ENCODE measurements at places on chromosomes 12 and 14.

DNA sequence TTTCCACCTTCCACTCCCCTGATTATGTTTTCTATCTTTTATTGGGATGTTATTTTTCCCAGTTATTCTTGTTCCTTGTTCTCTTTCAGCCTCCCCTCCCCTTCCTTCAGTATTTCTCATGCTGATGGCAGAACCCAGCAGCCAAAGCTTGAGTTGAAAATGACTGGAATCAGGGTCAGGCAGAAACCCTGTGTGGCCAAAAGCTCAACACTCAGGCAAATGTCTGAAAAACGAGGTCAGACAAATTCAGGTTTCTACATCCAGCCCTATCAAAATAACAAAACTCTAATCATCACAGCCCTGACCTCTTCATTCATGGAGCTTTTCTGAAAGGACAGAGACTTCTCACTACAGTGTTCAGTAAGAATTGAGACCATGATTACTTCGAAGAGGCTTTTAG is 134.6 kb downstream of the PTPRR start:
- no peak for DNase-seq

DNA sequence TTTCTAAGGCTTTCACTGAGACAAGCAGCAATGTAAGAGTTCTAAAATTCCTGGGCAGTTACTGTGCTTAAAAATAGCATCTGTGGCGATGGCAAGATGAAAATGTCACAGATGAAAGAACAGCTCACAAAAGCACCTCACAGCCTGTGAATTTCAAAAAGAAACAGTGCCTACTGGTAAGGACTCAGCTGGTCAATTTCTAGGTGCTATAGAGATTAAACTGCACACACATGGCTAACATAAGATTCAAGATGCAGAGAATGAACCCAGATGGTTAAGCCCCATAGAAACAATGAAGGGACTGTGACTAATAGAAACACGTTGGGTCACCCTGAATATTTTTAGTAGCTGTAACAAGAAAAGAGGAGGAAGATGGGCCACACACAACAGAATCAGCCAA is 12.0 kb upstream of the IL26 start:
- no peak for DNase-seq

- no peak for DNase-seq
Measured at GRCh38 chr12:123522164-123522563, 11.4 kb downstream of the RILPL1 start.

- no peak for DNase-seq
Measured at GRCh38 chr12:89189448-89189847, 162.9 kb downstream of the DUSP6 start.

DNA sequence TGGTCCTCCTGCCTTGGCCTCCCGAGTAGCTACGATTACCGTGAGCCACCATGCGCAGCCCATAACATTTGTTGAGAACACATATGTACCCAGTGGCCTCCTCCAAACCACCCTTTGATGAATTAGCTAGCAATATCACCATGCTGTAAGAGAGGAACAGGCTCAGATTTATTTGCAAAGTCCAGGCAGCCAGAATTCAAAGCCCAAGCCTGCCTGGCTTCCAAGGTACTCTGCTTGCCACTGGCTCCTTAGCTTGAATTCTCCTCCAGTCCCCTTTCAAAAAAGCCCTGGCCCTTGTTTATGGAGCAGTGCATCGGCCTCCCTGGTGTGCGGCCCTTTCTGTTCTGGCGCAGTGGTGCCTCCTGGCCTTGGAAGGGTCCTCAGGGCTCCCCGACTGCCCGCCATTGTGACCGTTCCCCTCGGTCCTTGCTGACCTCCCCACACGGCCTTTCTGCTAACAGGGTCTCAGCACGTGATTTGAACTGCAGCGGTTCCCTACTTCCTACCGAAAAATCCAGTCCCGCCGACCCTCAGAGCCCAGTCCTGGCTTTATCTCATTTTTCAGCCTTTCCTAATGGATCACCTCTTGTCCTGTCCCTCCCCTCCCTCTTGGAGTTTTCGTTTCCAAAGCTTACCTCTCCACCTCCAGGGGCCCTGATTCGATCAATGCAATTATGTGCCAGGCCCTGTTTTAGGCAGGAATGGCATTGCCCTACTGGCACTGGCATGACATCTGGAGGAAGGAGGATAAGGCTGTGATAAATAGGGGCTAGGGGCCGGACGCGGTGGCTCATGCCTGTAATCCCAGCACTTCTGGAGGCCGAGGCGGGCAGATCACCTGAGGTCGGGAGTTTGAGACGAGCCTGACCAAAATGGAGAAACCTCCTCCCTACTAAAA is 22.0 kb downstream of the SLC25A29 start:
- no peak for DNase-seq

DNA sequence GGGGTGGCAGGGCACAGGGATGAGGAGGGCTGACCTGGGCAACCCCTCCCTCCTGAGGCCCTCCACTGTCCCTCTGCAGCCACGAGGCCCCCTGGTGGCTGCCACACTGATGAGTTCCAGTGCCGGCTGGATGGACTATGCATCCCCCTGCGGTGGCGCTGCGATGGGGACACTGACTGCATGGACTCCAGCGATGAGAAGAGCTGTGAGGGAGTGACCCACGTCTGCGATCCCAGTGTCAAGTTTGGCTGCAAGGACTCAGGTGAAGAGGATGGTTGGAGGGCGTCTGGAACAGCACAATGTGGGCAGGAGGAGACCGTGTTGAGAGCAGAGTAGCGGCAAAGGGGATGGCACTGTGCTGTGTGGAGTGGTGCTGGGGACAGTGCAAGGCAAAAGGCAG is 25.7 kb upstream of the LRP1-AS start:
- DNase-seq = no peak

DNA sequence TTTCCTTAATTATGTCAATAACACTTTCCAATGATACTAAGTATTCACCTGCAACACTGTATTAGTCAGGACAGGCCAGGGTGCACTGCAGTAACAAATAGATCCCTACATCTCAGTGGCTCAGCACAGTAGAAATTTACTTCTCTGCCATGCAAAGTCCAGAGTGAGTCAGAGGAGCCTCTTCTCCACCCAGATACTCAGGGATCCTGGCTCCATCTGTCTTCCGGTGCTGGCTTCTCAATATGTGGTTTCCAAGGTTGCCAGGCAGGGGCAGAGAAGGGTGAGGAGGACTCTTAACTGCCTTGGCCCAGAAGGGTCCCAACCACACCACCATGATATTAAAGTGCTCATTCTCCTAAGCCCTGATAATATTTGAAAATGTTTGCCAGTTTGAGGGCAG is 47.8 kb downstream of the ADGRD1 start:
- DNase-seq = no peak

DNA sequence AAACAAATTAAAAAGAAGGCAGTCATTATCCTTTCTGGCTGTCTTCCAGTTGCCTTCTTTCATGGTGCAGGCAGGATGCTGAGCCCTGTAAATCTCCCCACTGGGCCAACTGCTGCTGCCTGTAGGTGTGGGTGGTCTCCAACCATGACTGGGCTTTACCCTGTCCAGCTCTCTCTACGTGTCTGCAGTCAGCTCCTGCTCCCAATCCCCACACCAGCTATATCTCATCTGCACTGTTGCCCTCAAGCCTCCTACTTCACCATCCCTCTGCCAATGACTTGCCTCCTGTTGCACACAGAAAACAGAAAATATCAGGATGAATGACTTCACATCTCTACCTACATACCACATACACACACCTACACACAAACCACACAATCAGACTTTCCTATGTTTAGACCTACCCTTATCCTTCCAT is 39.7 kb upstream of the PSMA6 start:
- no peak for DNase-seq

DNA sequence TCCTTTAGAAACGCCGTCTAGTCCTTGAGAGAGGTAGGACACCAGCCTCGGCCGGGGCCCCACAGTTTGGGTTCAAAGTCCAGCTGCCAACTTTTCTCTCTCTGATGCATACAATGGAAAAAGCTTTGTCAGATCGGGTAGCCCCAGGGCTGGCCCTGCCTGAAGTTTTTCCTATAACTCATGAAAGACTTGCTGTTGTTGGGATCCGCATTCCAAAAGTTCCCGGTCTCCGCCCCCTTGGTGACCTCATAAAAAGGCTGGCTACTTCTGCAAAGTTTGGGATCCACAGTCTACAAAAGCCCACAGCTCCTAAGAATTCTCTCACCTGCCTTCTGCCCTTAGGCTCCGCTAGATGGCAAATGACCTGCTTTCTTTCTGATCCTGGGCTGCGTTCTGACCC is 35.3 kb upstream of the CLEC6A start:
- no peak for DNase-seq

DNA sequence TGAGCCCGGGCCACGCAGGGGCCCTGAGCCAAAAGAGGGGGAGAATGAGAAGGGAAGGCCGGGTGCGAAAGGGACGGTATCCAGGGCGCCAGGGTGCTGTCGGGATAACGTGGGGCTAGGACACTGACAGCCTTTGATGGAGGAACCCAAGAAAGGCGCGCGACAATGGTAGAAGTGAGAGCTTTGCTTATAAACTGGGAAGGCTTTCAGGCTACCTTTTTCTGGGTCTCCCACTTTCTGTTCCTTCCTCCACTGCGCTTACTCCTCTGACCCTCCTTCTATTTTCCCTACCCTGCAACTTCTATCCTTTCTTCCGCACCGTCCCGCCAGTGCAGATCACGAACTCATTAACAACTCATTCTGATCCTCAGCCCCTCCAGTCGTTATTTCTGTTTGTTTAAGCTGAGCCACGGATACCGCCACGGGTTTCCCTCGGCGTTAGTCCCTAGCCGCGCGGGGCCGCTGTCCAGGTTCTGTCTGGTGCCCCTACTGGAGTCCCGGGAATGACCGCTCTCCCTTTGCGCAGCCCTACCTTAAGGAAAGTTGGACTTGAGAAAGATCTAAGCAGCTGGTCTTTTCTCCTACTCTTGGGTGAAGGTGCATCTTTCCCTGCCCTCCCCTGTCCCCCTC is 3.0 kb downstream of the SSTR1 start:
- no peak for DNase-seq

GRCh38 chr14:104864267-104865080 is 594 bp upstream of the CEP170B start:
- no peak for DNase-seq

GRCh38 chr14:88856786-88857366 is 32.4 kb downstream of the TTC8 start:
- no peak for DNase-seq

DNA sequence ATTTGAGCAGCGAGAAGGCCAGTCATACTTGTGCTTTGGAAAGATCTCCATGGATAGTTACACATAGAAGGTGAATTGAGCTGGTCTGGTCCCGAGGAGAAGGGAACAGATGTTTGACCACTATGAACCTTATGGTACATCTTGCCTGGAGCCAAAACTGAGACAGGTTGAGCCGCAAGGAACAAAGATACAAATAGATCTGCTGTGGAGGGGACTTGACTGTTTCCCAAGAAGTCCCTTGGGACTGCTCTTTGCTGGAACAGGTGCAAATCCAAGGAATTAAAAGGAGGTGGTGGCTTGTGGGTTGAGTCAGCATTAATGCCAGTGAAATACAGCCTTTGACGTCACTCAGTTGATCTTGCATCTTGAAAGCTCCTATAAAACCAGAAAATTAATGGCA is 68.8 kb upstream of the PRIMA1 start:
- DNase-seq = no peak

DNA sequence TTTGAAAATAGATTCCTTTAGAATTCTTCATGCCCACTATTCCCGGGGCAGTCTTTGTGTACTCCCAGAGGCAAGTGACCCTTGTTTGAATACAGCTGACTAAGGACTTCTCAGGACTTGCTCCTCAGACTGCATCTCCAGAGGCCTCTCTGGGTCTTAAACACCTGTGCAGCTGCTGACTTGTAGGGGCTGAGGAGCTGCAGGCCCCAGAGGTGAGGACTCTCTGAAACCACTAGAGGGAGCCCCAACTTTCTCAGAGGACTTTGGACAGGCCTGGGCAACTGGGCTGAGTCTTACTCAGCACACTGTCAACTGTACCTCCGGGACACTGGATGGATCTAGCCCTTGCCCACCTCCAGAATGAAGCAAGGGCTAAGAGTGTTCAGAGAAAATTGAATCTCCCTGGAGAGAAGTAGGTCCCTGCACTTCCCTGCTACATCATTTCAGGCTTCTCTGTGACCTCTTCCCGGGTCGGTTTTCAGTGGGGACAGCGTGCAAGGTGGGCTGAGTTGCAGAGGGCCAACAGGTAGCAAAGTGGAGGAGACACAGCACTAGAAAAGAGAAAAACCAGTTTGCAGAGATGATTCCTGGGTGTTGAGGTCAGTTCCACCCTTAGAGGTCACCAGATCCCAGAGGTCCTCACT is 164.6 kb downstream of the TMEM117 start:
- DNase-seq = peak; percentile 5

DNA sequence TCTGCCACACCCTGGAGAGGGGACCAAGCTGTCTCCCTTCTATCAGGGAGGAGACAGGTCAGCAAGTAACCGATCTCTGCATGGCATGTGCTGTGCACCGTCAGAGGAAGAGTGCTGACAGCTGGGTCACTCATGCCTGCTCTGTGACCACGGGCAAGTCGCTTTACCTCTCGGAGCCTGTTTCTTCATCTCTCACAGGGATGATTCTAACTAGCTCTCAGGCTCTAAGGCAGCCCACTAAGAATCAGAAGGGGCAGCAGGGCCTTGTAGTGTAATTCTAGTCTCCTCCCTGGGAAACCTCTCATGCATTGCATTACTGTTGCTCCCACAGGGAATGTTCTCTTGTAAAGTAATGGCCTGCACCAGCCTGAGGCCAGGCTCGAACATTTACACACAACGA is 11.9 kb downstream of the CD9 start:
- DNase-seq = no peak

DNA sequence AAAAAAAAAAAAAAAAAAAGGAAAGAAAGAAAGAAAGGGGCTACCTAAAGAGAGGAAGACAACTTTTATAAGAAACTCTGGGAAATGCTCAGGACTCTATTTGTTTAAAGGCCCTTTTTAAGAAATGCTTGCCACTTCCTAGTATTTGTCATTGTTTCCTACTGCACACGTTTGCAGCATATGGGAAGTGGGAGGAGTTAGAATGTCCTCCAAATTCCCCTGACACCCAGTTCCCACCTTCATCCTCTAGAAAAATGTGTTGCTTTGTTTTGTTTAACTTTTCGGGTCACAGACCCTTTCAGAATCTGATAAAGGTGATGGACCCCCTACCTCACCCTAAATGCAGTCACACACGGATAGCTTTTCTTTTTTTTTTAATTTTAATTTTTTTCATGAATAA is 40.8 kb downstream of the NINJ2 start:
- DNase-seq = peak; percentile 73

- DNase-seq = no peak
Measured at GRCh38 chr14:70707138-70708038, 65.7 kb downstream of the TTC9 start.

GRCh38 chr14:54366736-54367735 is 29.8 kb upstream of the CDKN3 start:
- DNase-seq = peak; percentile 23

GRCh38 chr12:52555577-52555976 is 2.6 kb upstream of the KRT71 start:
- DNase-seq = no peak

GRCh38 chr12:110636516-110636915 is 22.6 kb downstream of the TCTN1 start:
- no peak for DNase-seq
